ENCODE measurements at places on chromosomes 7 and 10. TPM values are rescaled to one million over a fixed set of nuclear protein-coding genes. Genes with fewer than 3 reads are reported as not detected.

The BUD23 gene
- 43.4 TPM for total RNA-seq

- H3K36me3 ChIP-seq: no peaks in the 10 kb centered on the region
- no peaks in the 10 kb centered on the region for H3K4me1 ChIP-seq
- no peak overlapping the region for H3K4me3 ChIP-seq
- DNase-seq: no peak
- no peak overlapping the region for H3K27ac ChIP-seq
These were observed 7.0 kb upstream of the CYP2C18 start for GRCh38 chr10:94676496-94676895.

GRCh38 chr7:95526128-95526738, 40.5 kb downstream of the ASB4 start:
- H3K27me3 ChIP-seq: peaks cover 4% of the 10 kb centered on the region
- no peaks in the 10 kb centered on the region for H3K36me3 ChIP-seq
- no peak for DNase-seq
- peaks cover 3% of the 10 kb centered on the region for H3K4me1 ChIP-seq
- H3K27ac ChIP-seq: no peak overlapping the region

The ZFAND4 gene
- total RNA-seq: 8.7 TPM

- H3K4me1 ChIP-seq: no peaks in the 10 kb centered on the region
- H3K4me3 ChIP-seq: no peak overlapping the region
- H3K27ac ChIP-seq: no peak overlapping the region
- peaks cover 39% of the 10 kb centered on the region for H3K27me3 ChIP-seq
- H3K36me3 ChIP-seq: no peaks in the 10 kb centered on the region
These were observed 6.3 kb upstream of the C7orf33 start for GRCh38 chr7:148584154-148584827.

- no peaks in the 10 kb centered on the region for H3K27me3 ChIP-seq
- DNase-seq: no peak
These were observed 10.8 kb upstream of the STN1 start for GRCh38 chr10:103928784-103929183.

The UCMA gene
- not detected for total RNA-seq

DNA sequence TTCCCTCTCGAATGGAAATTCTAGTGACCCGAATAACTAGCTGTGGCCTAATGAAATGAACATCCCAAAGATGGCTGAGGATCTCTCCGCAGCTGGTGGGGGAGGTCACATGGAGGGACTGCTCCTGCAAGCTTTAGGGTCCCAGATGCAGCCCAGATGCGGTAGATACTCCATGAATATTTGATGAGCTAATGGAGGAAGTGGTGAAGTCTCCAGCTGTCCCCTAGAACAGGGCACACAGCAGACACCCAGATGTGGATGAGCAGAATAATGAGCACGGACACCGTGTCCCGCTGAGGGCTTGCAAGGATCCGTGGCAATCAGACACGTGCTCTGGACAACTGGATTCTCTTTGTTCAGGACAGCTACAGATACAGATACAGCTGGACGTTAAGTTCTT, 59.2 kb downstream of the DENND2A start:
- no peaks in the 10 kb centered on the region for H3K4me1 ChIP-seq
- DNase-seq: no peak
- H3K27ac ChIP-seq: no peak overlapping the region
- no peak overlapping the region for H3K4me3 ChIP-seq

DNA sequence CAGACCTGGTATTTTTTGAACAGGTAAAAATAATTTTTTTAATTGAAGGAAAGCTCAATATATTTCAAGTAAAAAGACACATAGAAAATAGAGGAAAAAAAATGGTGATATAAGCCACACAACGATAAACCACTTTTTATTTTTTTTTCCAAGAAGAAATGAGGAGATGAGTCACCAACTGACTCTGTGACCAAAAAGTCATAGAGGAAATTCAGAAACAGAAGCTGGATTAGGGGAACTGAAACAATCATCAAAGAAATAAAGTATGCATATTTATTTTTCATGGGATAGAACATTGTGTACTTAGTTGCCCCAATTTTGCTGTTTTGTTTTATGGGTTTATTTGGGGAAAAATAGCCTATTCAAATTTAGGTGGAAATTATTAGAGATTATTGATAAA, 176.8 kb upstream of the AGR3 start:
- no peaks in the 10 kb centered on the region for H3K36me3 ChIP-seq
- no peak overlapping the region for H3K4me3 ChIP-seq
- H3K27ac ChIP-seq: no peak overlapping the region
- DNase-seq: no peak
- H3K4me1 ChIP-seq: peaks cover 24% of the 10 kb centered on the region
- no peaks in the 10 kb centered on the region for H3K27me3 ChIP-seq

The SPDYE6 gene
- total RNA-seq: not detected

The ELFN1 gene
- total RNA-seq: 0.65 TPM

The SH2B2 gene
- total RNA-seq: 2.3 TPM
